ENCODE measurements at places on chromosomes 7 and 10.

GRCh38 chr10:122462533-122463465, 1.4 kb downstream of the HTRA1 start:
- no peak for DNase-seq

GRCh38 chr7:45914911-45915310, 6.2 kb downstream of the IGFBP3 start:
- DNase-seq = no peak

GRCh38 chr7:125599387-125599786, 669.8 kb upstream of the POT1 start:
- no peak for DNase-seq

- no peak for DNase-seq
These were observed 2.7 kb upstream of the PAX4 start for GRCh38 chr7:127620406-127621233.

GRCh38 chr10:92719991-92720830, 30.5 kb downstream of the HHEX start:
- DNase-seq = no peak

- no peak for DNase-seq
These were observed 155.2 kb downstream of the LCOR start for GRCh38 chr10:96987141-96987841.

DNA sequence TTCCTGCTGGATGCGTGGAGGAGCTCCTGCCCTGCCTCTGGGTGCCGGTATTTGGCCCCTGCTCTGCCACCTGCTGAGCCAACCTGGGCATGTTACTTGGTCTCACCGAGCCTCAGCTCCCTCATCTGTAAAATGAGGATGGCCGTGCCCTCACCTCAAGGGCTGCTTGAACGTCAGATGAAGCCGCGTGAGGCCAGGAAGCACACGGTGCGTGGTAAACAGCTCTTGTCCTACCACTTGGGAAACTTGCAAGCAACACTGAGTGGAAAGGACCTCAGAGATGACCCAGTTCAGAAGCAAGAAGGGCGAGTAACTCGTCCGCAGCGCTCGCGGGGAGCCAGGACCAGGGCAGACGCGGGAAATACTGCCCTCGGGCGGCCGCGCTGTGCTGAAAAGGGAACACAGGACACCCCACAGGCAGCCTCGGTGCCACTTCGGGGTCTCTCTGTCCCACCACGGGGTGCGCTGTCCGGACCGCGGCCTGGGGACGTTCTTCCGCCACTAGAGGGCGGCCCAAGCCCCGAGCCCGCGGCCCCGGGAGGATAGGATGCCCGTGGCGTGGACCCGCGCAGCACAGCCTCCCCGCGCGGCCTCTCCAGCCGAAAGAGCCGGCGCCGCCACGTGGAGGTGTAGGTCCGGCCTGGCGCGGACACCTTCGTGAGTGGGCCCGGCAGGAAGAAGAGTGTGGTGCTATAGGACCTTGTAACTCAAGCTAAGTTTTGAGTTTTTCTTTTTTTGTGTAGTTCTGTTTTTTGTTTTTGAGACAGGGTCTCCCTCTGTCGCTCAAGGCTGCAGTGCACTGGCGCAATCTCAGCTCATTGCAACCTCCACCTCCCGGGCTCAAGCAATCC, 94.1 kb downstream of the PRKAG2 start:
- DNase-seq = peak; percentile 61

All from renal pelvis (tissue), 12 donors.